ENCODE measurements at places on chromosomes 13 and 19.

GRCh38 chr13:101017123-101017872 is 342.7 kb upstream of the TMTC4 start:
- DNase-seq: no peak

DNA sequence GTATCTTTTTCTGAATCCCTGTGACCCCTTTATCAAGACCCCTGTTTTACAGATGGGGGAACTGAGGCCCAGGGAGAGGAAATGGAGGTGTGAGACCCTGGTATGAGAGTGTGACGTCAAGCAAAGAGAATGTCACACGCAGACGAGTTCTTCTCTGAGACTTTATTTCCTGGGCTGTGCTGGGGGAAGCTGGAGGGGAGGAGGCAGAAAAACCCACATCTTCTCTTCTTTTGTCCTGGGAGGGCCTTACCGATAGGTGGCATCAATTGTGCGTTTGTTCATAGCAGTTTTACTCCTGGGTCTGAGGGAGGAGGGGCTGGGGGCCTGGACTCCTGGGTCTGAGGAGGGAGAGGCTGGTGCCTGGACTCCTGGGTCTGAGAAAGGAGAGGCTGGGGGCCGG is 4.9 kb upstream of the KLK15 start:
- DNase-seq: peak; percentile 16

GRCh38 chr19:14370169-14370939 is 10.9 kb upstream of the ADGRE5 start:
- DNase-seq: peak; percentile 54

- DNase-seq: no peak
Measured at GRCh38 chr13:109602356-109602755, 184.0 kb downstream of the IRS2 start.

GRCh38 chr19:10450191-10450852 is 30.0 kb downstream of the PDE4A start:
- DNase-seq: no peak

Measured in Caki2 (cell line).